ENCODE measurements at places on chromosomes 2 and 18. TPM values are rescaled to one million over a fixed set of nuclear protein-coding genes. Genes with fewer than 3 reads are reported as not detected.

GRCh38 chr2:222451224-222451674, 26.9 kb downstream of the SGPP2 start:
- DNase-seq, result no peak

DNA sequence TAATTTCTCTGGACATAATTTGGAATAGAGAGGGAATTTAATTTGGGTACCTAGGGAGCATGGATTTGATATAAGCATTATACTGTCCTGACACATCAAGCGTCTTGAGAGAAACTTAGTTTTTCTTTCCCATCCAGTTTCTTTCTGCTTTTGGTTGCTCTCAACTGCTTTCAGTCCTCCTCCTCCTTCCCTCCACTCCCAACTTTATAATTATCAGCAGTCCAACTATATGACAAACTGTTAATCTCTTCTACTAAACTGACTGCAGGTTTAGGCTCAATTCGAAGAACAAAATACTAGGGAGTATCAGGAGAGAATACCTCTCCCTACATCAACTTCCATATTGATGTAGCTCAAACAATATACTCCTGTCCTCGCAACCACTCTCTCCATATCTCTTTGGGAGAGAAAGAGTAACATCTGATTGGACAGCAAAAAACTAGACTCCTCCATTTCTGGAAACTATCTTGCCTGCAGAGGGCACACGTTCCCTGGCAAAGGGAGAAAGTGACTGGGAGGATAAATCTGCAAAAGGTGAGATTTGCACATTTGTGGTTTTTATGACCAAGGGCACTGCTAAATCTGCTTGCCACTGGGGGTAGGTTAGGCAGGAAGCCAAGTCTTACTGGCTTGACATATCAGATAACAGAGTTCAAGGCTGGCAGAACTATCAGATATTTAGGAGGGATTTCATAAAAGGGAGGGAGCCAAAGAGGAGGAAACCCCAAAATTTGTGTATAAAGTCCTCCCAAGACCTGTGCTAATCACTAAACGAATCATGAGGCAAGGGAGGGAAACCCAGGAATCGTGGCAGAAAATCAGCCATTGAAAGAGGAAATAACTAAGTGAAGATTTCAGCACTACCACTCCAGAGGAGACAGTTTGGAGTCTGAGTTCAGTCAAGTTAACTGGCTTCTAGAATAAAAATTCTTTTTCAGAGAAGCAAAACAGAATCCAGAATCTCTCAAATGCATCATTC, 40.0 kb downstream of the ICA1L start:
- peak; percentile 66 for DNase-seq

The PJVK gene
- total RNA-seq, result 3.3 TPM

GRCh38 chr2:207418419-207418818, 111.3 kb upstream of the CREB1 start:
- DNase-seq, result no peak

The LINC00305 gene
- not detected for total RNA-seq

DNA sequence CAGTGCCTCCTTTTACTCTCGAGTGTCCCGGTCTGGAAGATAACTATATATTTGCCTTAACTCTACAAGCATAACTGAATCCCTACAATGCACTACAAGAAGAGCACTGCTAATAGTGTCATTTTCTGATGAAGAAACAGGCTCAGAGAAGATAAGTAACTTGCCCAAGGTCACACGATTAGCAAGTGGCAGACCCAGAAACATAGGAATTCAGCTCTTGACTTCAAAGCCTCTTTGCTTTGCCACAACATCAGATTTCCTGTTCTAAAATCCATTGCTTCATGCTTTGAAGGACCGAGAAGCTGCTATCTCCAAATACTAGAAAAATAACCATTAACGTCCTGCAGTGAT, 65.6 kb downstream of the HS1BP3 start:
- DNase-seq, result no peak

The RAPH1 gene
- total RNA-seq, result 20.7 TPM

- DNase-seq, result no peak
Measured at GRCh38 chr18:44569391-44570055, 111.2 kb upstream of the SETBP1 start.

- peak; percentile 83 for DNase-seq
Measured at GRCh38 chr2:25301453-25302352, 40.0 kb downstream of the DNMT3A start.

DNA sequence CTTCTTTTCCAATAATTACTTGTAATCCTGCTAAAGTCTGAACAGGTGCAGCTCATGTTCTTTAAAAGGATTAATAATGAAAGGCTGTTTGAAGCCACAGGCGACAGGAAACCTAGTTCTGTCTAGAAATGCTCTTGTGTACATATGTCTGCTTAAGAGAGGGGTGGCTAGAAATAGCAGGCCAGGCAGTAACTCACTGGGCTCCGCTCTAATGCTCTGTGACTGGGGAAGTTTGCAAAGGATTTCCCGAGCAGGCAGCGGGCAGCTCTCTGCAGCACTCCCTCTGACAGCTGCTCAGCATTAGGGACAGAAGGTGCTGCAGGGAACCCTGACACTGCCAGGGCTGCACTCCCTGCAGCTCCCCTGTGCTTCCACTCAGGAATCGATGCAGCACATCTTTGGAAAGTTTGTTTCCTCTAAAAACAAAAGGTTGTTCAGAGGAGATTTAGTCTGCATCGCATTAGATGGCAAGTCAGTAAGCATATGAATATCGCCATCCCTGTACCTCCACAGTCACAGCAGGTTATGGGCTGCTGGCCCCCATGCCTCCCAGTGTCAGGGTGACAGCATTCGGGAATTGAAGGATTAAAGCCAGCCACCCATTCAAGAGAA, 33.1 kb upstream of the TTC39C start:
- no peak for DNase-seq

GRCh38 chr2:196288006-196288538, 116.7 kb upstream of the STK17B start:
- DNase-seq, result no peak

The RAB31 gene
- 22.6 TPM for total RNA-seq

DNA sequence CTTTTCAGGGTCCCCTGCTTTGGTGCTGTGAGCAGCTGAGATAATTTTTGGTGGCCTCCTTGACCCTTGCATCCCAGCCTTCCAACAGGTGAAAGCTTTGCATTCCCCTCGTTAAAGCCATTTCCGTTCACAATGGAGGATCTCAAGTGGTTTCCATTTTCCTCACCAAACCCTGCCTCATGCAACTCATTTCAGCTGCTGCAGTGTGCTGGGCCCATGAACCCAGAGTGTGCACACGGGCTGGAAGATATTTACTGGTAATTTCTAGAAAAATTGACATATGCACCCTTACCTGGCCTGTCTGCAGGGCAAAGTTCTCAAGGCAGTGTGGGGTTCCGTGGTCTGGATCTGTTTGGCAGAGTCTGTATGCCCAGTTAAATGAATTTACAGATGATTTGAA, 246.8 kb upstream of the HS6ST1 start:
- no peak for DNase-seq

Data from renal cortical epithelial cell (primary cell).